ENCODE measurements at places on chromosomes 7 and 10.

GRCh38 chr10:43141421-43141820, 3.2 kb downstream of the CSGALNACT2 start:
- no peak for DNase-seq

DNA sequence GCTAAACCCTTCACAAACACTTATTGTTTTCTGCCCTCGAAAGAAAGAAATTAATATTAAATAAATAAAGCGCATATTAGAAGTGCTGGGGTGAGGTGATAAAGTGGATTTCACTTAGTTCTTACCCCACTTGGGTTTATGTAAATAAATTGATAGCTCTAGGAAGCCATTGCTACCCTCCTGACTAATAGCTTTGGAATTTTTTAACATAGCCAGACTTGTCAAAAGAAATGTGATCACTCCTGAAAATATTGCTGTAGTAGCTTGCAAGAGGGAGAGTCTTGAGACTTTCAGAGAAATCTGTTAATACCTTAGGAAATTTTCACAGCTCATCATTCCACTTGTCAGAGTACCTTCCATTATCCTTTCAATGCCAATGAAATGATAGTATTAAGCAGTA, 7.6 kb downstream of the ARL5B start:
- no peak for DNase-seq

- no peak for DNase-seq
Measured at GRCh38 chr10:118672153-118672552, 76.7 kb upstream of the PRLHR start.

DNA sequence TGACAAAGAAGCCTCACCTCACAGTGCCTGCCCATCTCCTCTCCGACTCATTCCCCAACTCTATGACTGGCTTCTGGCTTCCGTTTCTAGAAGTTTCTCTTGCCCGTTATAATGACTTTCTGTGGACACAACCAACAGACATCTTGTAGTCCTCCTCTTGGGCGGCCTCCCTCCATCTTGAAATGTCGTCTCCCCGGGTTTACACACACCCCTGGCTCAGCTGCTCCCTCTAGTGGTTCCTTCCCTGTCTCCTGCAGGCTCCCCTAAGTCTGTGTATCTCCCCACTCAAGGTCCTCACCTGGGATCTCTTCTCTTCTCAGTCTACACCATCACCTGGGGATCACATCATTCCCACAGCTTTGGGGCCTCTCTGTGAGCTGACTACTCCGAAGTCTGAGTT, 123.4 kb upstream of the NEBL start:
- DNase-seq = no peak

- no peak for DNase-seq
Measured at GRCh38 chr10:95558593-95559320, 2.4 kb downstream of the SORBS1 start.

GRCh38 chr7:99042957-99043356, 101.0 kb downstream of the SMURF1 start:
- no peak for DNase-seq
